ENCODE measurements at places on chromosomes 2 and 18.

- no peak for DNase-seq
Observed at GRCh38 chr2:26616706-26617587, 24.2 kb downstream of the CIB4 start.

DNA sequence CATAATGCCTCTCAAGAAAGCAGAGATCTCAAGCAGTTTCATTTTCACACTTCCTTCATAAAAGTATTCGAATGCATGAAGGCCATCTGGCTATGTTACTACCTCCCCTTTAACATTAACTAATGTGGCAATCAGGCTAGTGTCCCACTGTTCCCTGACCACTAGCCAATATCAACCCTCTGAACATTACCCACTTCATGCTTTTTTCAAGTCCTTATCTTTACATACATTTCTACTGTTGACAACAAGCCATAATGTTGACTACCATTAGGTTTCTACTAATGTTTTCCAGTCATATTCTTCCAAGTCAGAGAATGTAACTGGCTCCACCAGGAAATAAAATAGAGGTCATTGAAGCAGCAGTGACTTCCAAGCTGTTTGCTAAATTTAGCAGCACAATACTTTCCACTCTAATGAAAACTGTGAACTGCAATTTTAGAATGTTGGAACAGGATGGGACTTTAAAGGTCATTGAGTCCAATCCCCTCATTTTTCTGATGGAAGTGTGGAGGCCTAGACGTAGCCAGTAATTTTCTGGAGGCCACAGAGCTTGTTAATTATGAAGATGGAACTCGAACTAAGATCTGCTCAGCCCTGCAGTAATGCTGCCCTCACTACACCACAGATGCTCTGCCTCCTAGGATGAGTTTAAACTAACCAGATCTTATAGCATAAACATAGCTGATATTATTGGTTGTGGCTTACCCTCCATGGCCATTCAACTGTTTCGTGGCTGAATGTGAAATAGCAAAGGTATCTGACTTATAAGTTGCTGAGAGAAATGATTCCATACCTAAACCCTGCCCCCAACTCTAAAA lies 630 bp upstream of the PPP1R1C start:
- DNase-seq: no peak

DNA sequence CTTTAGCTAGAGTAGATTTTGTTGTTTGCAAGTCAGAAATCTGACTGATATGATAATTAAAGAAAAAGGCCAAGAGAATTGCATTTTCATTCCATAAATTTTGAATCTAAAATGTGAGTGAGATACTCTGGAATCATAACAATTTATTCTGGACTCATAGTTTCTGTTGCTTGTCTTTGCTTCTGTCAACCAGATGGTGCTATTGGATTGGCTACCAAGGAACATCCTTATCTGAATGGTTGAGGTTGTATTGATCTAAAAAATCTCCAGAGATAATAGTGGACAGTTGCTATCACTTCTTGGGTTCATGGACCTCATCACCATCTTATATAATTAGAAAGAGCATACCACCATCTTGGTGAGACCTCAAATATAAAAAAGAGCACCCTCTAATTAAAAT lies 34.0 kb upstream of the CPS1 start:
- no peak for DNase-seq

- no peak for DNase-seq
Observed at GRCh38 chr2:182384860-182385259, 42.0 kb downstream of the PDE1A start.

DNA sequence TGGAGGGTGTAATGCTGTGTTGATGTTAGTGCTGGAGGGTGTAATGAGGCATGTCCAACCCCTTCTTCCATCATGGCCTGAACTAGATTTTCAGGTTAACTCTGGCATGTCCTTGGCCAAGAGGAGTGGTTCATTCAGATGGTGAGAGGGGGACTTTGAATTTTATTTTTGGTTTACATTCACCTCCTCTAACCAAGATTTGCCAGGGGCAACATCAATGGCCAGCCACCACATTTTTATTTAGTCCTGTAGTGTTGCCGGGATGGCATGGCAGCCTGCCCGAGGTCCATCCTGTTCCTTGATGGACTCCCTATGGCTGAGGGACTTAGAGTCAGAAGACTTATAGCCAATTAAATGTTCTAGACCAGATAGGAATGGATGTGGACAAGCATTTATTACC lies 484.6 kb upstream of the HS6ST1 start:
- no peak for DNase-seq

- no peak for DNase-seq
Observed at GRCh38 chr2:47303341-47304148, 99.4 kb upstream of the MSH2 start.

- no peak for DNase-seq
Observed at GRCh38 chr2:206271065-206271464, 3.4 kb upstream of the ZDBF2 start.

GRCh38 chr2:163698857-163699256 lies 37.0 kb downstream of the FIGN start:
- no peak for DNase-seq

DNA sequence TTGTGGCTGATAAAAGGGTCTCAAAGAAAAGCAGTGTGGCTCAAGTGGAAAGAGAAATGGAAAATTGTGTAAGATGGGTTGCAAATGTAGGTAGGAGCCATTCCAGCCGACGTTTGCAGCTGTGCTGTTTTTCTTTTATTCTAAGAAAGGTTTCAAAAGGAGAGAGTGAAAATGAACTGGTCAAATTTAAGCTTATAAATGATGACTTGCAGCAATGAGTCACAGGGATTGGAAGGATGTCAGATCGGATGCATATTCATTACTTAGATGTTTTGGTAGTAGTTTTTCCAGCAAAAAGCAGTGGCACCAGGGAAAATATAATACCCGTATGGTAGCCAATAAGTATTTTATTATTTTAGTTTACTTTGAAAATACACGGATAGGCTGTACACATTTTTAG lies 79.1 kb downstream of the LRRTM4 start:
- DNase-seq: no peak

GRCh38 chr2:66066032-66066431 lies 368.9 kb upstream of the MEIS1 start:
- no peak for DNase-seq

DNA sequence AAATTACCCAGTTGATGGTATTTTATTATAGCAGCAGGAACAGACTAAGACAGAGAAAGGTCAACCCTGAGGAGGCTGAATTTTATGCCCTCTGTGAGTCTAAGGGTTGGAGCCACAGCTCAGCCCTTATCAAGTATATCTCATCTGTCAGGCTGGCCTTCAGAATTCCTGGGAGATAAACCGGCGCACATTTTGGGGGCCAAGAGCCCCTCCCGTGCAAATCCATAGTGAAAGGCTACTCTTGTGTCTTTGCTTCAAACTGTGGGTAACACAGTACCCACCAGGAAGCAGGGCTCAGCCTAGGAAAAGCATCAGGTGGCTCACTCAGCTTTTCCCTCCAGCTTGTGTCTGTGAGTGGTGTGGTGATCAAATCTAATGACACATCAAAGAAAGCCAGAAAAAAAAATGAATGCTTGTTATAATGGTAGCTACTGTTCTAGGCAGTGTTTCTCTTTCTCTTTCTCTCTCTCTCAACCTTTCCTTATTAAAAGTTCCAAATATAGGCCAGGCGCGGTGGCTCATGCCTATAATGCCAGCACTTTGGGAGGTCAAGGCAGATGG lies 25.0 kb upstream of the ASXL2 start:
- DNase-seq: no peak

DNA sequence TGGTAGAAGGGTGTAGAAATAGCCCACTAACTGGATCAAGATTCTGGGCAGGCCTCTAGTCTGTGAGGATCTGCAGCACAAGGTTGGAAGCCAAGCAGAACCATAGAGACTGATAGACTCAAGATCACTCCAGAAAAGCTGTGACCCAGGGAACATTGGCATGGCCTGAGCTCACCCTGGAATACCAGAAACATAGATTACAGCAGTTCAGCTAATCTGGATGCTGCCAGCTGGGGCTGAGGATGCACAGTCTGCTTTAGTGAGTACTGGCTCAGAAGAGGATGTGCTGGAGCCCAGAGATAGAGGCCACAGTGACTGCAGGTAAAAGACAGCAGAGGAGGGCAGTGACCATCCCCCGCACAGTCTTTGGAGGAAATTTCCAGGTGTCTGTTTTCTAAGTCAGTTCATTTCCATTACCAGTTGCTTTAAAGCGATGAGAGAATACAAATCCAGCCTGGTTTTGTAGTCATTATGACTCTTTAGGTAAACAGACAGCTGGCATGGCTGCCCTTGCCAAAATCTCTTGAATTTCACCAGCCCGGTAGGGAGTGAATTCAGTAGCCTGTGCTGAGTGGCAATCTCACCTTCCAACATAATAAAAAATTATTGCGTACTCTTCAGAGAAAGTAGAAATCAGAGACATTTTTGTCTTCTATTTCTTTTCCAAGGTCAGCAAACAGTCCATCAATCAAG lies 119.2 kb downstream of the ANTXR1 start:
- no peak for DNase-seq

DNA sequence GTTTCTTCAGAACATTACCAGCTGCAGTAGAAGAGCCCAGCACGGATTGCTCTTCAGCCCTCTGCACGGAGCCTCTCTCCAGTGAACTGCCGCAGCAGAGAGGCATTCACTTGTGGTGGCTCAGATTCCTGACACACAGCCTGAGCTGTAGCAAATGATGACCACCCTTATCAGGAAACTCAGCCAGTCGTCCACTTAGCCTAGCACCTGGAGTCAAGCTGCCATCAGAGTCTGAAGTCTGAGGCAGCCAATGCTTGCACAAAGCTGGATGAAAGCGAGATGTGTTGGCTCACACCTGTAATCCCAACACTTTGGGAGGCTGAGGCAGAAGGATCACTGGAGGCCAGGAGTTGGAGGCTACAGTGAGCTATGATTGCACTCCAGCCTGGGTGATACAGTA lies 11.7 kb upstream of the SAG start:
- DNase-seq: no peak

DNA sequence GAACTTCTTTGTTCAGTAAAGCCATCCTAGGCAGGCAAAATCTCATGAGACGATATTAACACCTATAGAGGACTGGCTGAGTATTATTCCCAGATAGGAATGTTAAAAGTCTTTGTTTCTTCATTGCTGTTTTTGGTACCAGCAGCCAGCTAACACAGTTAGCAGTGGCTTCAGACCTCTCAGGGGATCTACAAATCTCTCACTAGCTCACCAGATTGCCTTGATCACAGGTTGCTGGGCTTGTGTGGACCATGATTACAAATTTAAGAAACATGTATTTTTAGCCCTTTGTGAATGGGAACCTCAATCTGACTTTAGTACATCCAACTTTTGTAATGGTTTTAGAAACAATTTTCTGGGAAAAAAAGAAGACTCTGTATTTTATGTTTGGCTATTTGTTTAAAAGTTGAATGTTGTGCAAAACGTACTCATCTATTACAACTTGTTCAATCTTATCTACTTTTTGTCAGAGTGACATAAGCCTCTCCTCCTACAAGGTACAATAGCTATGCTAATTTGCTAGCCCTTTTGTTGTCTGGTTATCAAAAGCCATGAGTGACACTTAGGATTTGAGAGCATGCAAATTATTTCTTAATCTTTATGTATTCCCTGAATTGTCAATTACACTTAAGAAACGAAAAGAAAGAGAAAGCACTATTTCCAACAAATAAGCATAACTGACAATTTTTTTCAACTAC lies 693.1 kb downstream of the ERBB4 start:
- no peak for DNase-seq

GRCh38 chr2:42792583-42793333 lies at the start of gene HAAO:
TSS of gene HAAO (minus strand) at chr2:42792583. CDS start at chr2:42792536, 47 bp downstream.
- DNase-seq: no peak

GRCh38 chr18:22451796-22452195 lies 34.1 kb upstream of the CTAGE1 start:
- no peak for DNase-seq

DNA sequence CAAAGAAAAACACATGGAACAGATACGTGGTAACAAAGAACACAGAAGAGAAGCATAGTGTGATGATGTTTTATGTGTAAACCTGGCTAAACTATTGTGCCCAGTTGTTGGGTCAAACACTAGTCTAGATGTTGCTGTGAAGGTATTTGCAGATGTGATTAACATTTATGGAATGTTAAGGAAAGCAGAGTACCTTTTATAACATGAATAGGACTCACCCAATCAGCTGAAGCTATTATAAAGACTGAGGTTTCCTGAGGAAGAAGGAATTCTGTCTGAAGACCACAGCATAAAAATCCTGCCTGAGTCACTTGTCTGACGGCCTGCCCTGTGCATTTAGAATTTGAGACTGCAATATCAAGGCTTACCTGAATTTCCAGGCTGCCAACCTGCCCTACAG lies 253.1 kb downstream of the DYM start:
- DNase-seq: no peak

DNA sequence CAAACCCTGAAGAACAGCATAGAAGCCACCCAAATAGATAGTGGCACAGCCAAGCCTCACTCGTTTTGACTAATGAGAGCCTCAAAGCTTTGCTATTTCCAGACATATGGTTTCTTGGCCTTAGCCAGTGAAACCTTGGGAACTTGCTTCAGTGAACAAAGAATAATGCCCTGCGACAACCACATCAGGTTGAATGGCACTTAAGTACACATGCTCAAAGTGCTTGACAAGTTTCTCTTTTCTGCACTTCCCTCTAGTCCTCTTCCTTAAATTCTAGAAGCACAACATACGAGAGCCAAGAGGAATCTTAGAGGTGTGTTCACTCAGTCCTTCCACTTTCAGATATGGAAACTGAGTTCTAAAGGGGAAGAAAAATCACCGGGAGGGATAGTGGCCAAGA lies 258.3 kb downstream of the HAUS1 start:
- DNase-seq: no peak

DNA sequence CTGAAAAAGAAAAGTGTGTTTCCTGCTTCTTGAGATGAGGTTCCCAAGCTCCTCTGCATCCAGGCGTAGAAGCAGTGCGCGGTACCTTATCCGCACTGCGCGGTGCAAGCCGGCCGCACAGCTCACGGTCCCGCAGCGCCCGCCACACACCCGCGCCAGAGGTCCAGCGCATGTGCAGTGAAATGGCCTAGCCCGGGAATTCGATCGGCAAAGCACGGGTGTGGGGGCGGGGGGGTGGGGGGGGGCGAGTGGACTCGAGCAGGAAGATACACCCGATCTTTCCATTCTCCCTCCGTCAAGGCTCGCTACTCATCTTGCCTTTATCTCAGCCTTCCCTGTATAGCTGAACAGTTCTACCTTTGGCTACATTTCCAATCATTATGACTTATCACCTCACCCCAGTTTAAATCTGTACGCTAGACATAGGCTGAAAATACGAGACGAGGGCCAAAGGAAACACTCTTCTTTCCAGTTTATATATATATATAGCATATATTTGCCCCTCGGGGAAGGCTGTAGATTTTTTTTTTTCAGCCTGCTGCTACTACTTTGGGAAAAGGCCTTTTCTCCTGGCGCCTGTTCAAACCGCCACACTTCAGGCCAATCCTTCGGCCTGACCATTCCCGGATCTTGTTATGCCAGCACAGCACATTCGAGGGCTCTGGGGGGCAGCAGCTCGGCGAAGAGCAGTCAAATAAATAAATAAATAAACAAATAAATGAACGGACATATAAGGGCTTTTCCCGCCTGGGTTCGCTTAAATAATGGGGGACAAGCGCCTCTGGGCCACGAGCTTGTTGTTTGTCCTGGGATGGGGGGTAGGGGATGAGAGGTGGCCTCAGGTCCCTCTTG lies 10.4 kb downstream of the HOXD8 start:
- no peak for DNase-seq

Measured in T-helper 17 cell (primary cell).